ENCODE measurements at places on chromosomes 2 and 18.

GRCh38 chr2:59756150-59756549 is 797.3 kb downstream of the BCL11A start:
- DNase-seq, result no peak

GRCh38 chr18:48868468-48869466 is 82.0 kb downstream of the SMAD7 start:
- DNase-seq, result no peak

DNA sequence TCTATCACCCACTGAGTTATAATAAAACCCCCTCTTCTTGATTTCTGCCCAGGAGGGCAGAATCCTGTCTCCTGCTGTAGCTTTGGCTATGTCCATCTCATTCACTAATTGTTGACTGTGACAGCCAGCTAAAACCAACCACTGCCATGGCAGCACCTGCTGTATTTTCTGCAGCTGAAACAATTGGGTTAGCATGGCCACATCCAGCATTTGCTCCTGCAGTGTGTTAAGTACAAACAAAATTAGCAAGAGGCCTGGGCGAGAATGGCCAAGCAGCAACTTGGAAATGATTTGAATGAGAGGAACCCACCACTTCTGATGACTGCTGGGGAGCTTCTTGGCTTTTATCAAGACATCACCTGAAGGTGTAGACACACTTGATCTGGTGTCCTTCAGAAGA is 89.4 kb upstream of the LRRTM1 start:
- no peak for DNase-seq

GRCh38 chr18:25052511-25052921 is 299.4 kb downstream of the ZNF521 start:
- DNase-seq, result no peak

- DNase-seq, result no peak
Measured at GRCh38 chr18:38362286-38362792, 796.7 kb upstream of the CELF4 start.

GRCh38 chr2:220163486-220163885 is 536.1 kb downstream of the SLC4A3 start:
- DNase-seq, result no peak

DNA sequence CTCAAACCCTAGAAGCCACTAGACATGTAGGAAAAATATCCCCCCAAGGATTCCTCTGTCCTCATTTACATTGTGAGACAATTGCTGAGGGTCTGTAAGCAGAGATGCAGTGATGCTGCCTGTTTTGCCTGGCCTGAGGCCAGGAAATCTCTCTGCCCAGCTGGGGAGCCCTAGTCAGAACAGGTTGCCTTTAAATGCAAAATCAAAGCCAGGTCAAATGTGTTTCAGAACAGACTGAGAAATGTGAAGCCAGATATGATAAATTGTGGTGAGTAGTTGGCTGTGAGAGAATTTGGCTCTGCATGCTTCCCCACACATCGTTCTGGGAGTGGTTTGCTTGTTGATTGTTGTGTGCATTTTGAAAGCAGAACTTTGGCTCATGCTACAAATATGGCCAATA is 38.4 kb upstream of the NXPH2 start:
- no peak for DNase-seq

DNA sequence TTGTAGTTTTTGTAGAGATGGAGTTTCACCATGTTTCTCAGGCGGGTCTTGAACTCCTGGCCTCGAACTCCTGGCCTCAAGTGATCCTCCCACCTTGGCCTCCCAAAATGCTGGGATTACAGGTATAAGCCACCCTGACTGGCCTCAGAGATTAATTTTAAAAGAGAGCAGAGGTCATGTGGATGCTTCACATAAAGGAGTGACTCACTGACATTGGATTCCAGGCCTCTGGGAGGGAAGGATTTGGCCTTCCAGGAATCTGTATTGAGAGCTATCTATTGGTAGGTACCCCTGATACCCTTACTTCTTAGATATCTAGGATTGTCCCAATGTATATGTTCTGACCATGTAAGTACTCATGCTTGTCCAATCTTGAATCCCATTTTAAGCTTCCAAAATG is 138.4 kb downstream of the FAM161A start:
- DNase-seq, result no peak

GRCh38 chr18:50312296-50313030 is 25.0 kb upstream of the CXXC1 start:
- no peak for DNase-seq

DNA sequence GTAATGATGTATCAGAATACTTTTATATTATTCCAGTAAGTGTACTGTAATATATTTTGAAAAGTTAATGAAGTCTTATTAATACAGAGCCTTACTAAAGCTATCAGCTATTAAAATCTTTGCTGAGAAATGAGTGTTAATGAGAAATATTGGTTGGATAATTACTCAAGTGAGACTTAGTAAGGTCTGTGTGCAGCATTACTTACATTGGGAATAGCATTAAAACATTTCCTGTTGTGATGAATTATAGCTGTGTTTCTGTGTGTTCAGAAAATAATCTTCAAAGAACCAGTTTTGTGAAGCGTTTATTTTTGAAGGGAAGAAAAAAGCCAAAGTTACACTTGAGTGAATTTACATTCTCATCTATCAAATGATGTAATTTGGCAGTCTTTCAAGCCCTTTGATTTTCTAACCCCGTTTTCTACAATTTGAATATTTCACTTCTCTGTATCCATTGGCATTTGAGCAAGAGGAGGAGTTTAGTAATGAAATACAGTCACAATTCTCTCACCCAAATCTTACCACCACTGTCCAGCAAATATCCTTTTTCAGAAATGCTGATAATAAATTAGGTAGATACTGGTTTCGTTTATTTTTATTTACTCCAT is 123.5 kb upstream of the BOD1L2 start:
- DNase-seq, result no peak

DNA sequence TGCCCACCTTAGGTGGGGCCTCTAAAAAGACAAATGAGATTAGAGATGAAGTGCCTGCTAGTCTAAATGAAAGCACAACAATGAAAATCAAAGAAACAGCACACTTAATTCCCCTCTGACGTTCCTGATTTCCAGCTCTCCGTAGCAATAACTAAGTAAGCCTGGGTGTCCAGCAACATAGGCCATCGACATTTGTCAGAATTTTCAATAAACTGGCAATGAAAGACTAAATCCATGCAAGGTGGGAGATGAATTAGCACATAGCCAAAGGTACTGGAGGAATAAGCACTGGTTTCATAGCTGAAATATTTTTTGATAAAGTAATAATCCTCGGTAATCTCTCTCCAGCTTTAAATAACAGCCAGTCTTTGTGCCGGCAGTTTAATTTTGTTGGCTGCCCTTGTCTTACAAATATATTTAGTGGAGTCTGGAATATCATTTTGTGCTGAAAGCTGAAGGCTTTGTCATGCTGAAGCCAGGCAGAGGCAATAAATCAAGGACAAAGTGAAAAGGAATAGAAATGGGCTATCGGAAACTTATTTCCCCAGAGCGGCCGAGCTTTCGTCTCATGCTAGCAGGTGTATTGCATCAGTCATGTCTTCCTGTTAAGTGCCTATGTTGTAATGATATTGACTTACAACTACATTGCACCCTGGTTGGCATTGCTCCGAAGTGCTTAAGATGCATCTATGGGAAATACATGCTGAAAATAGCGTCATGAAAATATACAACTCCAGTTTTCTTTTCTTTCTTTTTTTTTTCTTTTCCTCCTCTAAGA is 790.1 kb downstream of the CNTNAP5 start:
- no peak for DNase-seq

GRCh38 chr2:231602859-231603467 is 10.3 kb downstream of the TEX44 start:
- DNase-seq, result no peak

- no peak for DNase-seq
Measured at GRCh38 chr18:37654731-37655369, 89.3 kb upstream of the CELF4 start.

DNA sequence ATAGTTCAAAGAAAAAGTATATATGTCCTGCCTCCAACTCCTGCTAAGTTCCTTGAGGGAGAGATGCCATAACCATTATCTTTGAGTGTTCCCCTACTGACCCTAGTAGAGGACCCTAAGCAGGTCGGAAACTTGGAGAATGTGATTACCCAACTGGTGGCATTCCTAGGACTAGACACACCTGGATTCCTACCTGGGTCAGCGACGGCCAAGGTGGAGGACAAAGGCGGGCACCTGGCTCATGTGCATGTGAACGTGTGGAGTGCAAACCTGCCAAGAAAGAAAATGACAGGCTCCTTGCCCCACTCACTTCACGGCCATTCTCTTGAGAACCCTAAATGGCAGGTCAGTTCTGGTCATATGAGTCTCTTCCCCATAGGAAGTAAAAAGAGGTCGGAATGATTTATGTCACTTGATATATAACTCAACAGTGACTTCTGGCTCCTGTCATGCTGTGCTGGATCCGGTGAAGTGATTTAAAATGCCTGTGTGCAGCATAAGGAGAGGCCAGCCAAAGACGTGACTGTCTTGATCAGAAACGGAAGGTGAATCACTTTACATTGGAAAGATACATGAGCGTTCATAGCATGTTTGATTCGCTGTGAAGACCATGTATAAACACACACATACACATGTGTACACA is 371.6 kb downstream of the EIPR1 start:
- no peak for DNase-seq

GRCh38 chr18:58997811-58998337 is 133.2 kb downstream of the ZNF532 start:
- no peak for DNase-seq

DNA sequence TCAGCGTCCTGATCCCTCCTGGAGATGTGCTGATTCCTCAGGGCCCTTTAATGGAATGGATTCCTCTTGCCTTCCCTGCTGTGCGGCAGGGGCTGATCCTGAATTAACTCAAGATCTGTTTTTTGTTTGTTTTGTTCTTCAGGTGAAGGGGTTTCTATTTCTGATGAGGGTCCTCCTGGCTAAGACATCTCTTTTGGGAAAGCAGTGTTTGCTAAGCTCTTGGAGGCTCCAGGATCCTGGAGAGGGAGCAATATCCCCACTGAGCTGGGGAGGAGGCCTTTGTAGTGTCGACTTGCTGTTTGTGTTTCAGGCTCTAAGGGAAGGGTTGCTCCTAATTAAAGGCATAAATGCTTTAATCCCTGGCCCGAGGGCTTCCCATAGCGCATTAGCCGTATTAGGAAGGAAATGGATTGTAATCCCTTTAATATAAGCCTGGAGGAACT is 65.3 kb upstream of the FOXI3 start:
- DNase-seq, result no peak

GRCh38 chr2:113025737-113026136 is 20.5 kb downstream of the IL36A start:
- DNase-seq, result no peak

GRCh38 chr2:45203400-45203799 is 194.1 kb upstream of the SIX2 start:
- no peak for DNase-seq

GRCh38 chr2:88885275-88885674 is 193.8 kb downstream of the RPIA start:
- DNase-seq, result no peak

DNA sequence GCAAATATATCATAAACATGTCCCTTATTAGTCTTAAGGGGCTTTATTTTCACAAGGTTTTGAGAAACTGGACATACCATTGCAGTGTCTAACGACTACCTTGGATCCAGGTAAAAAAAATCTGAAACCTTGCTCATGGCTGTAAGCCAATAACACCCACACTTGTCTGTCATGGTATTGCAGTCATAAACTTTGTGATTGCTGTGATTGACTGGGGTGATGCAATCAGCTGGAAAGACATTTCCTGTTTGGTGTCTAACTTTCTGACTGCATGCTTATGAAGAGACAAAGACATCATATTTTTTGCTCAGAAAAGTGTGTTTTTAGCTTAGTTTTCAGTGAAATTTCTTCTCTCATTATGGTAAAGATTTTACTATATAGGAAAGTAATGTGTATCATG is 635.0 kb downstream of the TSN start:
- no peak for DNase-seq

GRCh38 chr18:11886577-11887110 is 21.5 kb downstream of the MPPE1 start:
- DNase-seq, result no peak

GRCh38 chr18:52341103-52341432 is 1.1 kb downstream of the DCC start:
- no peak for DNase-seq

DNA sequence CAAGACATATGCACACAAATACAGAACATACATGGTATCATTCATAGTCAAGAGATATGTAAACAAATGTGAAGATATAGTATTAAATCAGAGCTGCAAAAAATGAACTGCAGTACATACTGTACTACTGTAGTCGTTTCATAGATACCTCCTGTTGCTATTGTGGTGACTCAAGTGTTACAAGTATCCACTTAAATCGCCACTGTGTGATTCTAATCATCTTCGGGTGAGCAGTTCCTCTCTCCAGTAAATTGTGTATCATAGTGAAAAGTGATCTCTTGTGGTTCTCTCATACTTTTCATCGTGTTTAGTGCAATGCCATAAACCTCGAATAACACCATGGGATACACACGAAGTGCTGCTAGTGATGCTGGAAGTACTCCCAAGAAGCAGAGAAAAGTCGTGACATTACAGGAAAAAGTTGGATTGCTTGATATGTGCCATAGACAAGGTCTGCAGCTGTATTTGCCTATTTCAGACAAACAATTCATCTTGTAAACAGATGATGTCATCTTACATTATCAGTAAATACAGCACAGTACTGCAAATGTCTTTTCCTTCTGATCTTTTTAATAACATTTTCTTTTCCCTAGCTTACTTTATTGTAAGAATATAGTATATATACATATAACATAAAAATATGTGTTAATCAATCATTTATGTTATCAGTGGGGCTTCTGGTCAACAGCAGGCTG is 222.2 kb downstream of the BCL11A start:
- DNase-seq, result no peak

DNA sequence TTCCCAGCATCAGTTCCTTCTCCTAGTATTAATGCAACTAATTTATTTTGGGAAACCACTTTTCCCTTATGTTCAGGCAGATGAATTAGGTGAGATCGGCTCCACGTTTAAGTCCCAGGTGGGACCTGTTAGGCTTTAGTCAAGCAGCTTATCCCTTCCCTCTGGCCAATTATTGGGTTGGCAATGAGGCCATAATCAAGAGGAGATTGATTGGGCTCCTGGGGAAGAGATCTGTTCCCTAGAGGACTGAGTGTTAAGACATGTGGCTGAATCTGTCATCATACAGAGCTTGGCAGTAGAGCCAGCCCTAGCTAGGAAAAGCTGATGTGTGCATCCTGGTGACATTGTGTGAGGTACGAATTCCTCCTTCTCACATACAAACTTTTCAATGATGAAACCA is 104.4 kb downstream of the PTH2R start:
- no peak for DNase-seq

- no peak for DNase-seq
Measured at GRCh38 chr2:26008851-26009566, 24.9 kb upstream of the RAB10 start.

DNA sequence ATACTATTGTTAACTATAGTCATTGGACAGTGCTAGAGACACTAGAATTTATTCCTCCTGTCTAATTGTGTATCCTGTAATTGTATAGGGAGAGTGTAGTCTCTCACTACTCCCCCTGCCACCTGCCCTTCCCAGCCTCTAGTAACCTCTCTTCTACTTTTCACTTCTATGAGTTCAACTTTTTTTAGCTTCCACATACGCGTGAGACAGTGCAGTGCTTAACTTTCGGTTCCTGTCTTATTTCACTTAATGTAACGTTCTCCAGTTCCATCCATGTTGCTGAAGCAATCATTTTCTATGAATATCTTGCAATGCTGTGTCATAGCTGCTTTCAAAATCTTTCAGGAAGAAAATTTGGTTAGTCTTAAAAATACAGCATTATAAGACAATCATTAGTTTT is 22.8 kb upstream of the RUFY4 start:
- DNase-seq, result no peak

GRCh38 chr18:63234841-63235240 is 84.7 kb downstream of the BCL2 start:
- DNase-seq, result no peak

- DNase-seq, result no peak
Measured at GRCh38 chr2:136219963-136220362, 102.0 kb upstream of the CXCR4 start.

Data from GOT3 (cell line).